NCI-H1436 treated with DMSO at 0.1 percent for 48 hours (cell line): ENCODE measurements at places on chromosomes 5 and 9.

GRCh38 chr5:16776611-16777251 lies 159.4 kb downstream of the MYO10 start:
- peak; percentile 39 for DNase-seq

GRCh38 chr5:270340-270739 lies 1.1 kb upstream of the PDCD6 start:
- no peak for DNase-seq

GRCh38 chr9:134835448-134835847 lies 45.2 kb upstream of the FCN2 start:
- DNase-seq: no peak

- DNase-seq: no peak
Observed at GRCh38 chr9:99182356-99182755, 39.4 kb downstream of the ALG2 start.
